Fibroblast of lung (primary cell): ENCODE measurements at places on chromosomes 4 and X. TPM values are rescaled to one million over a fixed set of nuclear protein-coding genes. Genes with fewer than 3 reads are reported as not detected.

DNA sequence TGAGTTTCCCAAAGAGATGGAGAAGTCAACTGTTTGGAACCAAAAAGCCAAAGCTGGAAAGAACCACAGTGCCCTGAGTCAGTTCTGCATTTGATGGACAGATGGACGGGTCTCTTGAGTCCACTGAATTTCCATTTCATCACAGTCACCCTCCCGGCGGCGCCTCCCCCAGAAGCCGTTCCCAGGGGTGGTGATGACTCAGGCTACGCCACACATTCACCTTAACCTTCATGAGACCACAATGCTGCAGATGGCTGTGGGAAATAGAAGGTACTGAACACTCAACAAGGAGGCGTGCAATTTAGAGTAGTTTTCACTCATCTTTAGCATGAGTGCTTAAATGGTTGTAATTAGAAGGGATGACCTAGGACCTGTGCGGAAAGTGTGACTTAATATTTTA lies 61.3 kb downstream of the STOX2 start:
- DNase-seq: peak; percentile 60
- no peak overlapping the region for H3K27ac ChIP-seq
- H3K4me3 ChIP-seq: no peak overlapping the region
- no peaks in the 10 kb centered on the region for H3K36me3 ChIP-seq
- H3K27me3 ChIP-seq: no peaks in the 10 kb centered on the region

GRCh38 chr4:173403051-173403450 lies 4.1 kb upstream of the SCRG1 start:
- no peaks in the 10 kb centered on the region for H3K4me1 ChIP-seq
- H3K27ac ChIP-seq: no peak overlapping the region
- no peak for DNase-seq
- H3K27me3 ChIP-seq: no peaks in the 10 kb centered on the region
- no peak overlapping the region for H3K4me3 ChIP-seq

DNA sequence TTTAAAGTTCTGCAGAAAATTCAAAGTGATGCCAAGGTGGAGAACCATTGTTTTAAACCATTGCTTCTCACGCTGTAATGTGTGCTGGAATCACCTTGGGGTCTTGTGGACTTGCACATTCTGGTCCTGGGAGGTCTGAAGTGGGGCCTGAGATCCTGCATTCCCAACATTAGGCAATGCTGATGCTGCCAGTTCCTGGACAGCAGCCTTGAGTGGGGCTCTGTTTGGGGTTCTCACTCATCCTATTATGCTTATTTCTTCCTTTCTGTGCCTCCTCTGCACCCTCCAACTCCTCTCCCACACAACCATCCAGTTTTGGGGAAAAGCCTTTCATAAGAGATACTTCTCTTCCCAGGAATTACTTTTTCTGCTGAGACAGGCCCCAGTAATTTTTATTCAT lies 44.2 kb upstream of the RASSF6 start:
- no peak overlapping the region for H3K27ac ChIP-seq
- no peak overlapping the region for H3K4me3 ChIP-seq
- no peaks in the 10 kb centered on the region for H3K27me3 ChIP-seq
- H3K36me3 ChIP-seq: no peaks in the 10 kb centered on the region
- DNase-seq: no peak

The RBMXL3 gene
- polyA plus RNA-seq: not detected in 2 replicates

The REELD1 gene
- 0.02 TPM in 1 of 2 replicates, not detected in the other for polyA plus RNA-seq
